ENCODE measurements at places on chromosomes 12 and 14.

- no peak for DNase-seq
These were observed 69.8 kb downstream of the MAP1LC3B2 start for GRCh38 chr12:116628989-116629388.

DNA sequence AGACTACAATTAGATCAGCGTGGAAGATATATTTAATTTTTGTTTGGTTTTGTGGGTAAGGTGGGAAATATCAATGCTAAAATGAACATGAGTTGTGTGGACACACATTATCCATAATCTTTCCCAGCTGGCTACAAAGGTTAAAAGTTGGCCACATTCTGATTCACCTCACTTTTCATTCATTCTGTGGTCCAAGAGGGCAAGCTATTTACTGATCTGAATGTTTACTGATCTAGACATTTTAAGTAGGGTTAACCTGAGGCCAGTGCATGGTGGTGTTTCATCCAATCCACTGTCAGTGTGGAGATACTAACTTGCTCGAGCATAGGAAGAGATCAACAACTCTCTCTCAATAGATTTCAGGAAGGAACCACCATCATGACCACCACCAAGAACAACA, 71.6 kb downstream of the DCAF5 start:
- DNase-seq, result no peak

DNA sequence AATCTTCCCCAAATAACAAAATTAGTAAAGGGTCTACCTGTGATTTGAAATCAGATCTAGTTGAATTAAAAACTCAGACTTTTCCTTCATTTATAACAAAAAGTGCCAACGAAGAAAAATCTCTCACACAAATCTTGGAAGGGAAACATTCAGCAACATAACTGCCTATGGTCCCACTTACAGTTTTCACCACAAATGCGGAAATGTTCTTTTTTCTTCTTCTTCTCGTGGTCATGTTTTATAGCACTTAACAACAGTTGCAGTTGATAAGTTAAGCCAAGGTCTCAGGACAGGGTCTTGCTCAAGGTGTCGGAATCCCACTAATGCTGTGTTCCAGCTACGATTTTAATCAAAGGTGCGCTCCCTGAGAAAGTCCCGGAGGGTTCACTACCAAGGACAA, 10.1 kb downstream of the RNASE6 start:
- DNase-seq, result no peak

DNA sequence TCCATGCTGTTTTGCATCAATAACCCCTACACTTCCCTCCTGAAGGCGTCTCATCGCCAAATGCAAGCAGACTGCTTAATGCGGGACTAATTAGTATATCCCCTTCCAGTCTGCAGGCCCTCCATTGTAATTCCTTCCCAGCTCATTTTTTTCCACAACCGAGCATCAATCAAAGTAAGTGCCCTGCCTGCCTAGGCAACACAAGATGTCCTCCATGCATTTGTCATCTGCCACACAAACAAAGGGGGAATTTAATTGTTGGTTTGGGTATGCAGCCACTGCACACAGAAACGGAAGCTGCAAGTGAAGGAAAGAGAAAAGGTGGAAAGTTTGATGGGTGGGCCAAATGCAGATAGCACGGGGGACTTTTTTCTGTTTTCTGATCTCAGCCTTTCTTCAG, 168.0 kb downstream of the EGLN3 start:
- no peak for DNase-seq

- no peak for DNase-seq
These were observed 34.6 kb upstream of the RPH3A start for GRCh38 chr12:112756918-112757317.
